NCI-H69 (cell line): ENCODE measurements at places on chromosomes 4 and X.
A peak's percentile ranks its signal among the peaks of the same experiment; 100 is the strongest.

- DNase-seq = no peak
Observed at GRCh38 chrX:110983024-110983423, 113.0 kb upstream of the PAK3 start.

GRCh38 chr4:66853845-66854244 is 691.5 kb downstream of the CENPC start:
- DNase-seq = no peak

GRCh38 chr4:80459918-80460473 is 124.5 kb downstream of the CFAP299 start:
- DNase-seq = no peak

- peak; percentile 18 for DNase-seq
Observed at GRCh38 chr4:114085611-114086345, 106.3 kb upstream of the ARSJ start.

DNA sequence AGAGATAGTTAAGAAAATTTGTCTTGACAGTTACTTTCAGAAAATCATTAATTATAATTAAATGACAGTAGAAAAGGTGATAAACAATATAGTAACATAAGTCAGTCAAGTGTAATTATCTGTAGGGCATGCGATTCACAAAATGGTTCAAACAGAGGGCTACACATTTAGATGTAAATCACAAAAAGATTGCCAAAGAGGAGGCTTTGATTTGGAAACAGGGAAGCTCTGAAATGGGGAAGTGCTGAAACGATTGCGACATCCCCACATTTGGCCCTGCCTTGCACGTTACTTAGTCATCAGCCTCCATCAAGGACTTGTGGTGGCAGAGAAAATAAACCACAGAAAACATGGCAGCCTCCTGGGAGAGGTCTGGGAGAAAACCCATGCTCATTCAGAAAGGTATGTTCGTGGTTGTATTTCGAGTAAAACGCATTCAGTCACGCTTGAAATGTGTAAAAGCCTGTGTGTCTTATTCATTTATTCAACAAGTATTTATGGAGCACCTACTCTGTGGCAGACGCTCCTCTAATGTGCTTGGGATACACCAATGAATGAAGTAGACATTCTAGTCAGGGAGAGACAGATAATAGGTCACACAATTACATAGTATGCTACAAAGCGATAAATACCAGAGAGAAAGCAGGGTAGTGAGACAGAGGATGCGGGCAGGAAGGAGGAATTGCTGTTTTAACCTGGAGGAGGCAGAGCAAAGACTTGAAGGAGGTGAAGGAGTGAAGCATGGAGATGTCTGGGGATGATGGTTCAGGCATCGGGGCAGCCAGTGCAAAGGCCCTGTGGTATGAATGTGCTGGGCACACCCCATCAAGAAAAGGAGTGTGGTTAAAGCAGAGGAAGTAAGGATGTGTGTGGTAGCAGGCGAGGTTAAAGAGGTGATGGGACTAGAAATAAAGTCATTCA is 7.8 kb downstream of the RBM47 start:
- DNase-seq = peak; percentile 5

DNA sequence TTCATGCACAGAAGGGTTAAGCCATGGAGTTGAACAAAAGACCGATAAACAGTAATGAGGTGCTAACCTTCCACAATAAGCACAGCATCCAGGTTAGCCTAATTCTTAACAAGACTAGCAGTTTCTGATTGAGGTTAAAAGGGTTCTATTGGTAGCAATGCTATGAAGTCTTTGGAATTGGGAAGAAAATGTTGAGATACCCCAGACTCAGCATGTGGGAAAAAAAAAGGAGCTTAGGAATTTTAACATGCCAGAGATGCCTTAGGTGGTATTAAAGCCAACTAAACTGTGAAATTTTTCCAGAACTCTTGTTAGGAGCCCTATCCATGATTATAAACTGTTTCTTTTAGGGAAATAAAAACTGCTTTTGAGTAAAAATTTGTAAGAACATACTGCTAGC is 391.7 kb downstream of the GABRG1 start:
- no peak for DNase-seq

DNA sequence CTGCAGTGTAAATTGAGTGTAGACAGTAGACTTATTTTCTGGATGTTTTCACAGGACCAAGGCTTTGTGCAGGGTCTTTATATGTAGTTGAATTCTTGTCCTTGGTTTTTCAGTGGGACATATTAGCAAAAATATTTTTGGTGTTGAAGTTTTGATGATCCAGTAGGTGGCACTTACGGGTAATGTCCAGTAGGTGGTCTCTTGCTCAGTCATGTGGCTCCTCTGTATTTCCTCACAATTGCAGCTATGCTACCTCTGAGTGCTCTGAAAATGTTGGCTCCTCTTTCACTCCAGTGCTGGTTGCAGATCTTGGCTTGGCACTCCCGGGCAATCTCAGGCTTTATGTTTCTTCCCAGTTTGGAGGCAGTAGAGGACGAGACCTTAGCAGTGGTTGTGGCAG is 419.8 kb upstream of the AMOT start:
- DNase-seq = no peak

DNA sequence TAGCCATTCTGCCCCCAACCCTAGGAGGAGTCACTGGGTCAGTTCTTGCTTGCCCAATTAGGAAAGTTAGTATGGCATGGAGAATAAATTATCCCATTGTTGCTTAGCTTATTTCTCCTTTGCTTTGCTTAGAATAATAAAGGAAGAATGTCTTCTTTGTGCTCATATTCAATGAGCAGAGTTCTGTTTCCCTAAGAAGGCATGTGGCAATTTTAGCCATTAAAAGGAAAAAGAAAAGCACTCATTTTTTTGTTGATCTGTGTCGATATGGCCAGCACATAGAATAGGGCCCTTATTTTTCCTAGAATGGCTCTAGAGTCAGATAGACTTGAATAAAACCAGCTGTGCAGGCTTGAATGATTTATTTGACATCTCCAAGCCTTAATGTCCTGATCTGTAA is 166.4 kb upstream of the PPARGC1A start:
- DNase-seq = no peak

DNA sequence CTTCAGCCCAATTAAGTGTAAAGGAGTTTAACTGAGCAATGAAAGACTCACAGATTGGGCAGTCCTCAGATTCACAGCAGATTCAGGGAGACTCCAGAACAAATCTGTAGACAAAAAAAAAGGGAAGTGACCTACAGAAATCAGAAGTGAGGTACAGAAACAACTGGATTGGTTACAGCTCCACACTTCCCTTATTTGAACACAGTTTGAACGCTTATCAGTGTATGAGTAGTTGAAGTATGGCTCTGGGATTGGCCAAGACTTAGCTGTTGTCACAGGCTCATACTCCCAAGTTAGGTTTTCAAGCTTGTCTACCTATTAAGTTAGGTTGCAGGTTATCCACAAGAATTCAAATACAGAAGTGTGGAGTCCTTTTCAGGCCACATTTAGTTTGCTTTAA is 112.4 kb upstream of the ELOVL6 start:
- DNase-seq = no peak

DNA sequence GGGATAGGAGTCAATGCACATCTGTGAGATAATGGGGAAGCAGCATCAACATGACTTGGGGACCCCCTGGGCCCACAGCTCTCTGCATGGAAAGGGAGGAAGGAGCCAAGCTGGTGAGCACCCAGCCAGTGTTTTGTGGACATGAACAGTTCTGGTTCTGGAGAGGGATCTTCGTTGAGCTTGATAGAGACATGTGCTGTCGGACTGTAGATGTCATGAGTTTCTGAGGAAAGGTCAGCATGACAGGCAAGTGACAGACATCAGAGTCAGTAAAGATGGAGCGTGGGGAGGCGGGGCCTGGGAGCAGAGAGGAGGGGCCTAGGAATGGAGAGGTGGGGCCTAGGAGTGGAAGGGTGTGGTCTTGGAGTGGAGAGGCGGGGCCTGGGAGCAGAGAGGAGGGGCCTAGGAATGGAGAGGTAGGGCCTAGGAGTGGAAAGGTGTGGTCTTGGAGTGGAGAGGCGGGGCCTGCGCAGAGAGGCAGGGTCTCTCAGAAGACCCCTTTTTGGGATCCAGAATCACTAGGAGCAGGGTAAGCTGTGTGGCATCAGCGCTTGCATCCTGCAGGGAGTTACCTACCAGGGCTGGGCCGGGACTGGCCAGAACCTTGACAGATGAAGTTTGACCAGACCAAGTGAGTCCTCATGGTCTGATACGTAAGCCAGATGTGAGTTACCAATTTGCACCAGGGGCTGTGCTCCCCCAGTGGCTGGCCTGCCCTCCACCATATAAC is 33.7 kb downstream of the PIGG start:
- DNase-seq = no peak

- DNase-seq = peak; percentile 91
Observed at GRCh38 chr4:172982151-172982590, 186.4 kb upstream of the GALNT7 start.

DNA sequence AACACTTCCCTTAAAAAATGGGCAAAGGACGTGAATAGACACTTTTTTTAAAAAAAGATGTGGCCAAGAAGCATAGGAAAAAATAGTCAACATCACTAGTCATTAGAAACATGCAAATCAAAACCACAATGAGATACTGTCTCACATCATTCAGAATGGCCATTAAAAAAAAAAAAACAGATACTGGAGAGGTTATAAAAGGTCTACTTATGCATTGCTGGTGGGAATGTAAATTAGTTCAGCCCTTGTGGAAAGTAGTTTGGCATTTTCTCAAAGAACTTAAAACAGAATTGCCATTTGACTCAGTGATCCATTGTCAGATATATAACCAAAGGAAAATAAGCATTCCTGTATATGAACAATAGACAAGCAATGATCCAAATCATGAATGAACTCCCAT is 352.8 kb upstream of the EPHA5 start:
- DNase-seq = no peak

- no peak for DNase-seq
Observed at GRCh38 chr4:20580907-20581306, 119.4 kb upstream of the PACRGL start.

GRCh38 chr4:145851511-145852201 is 87.0 kb downstream of the ZNF827 start:
- DNase-seq = peak; percentile 17

- DNase-seq = no peak
Observed at GRCh38 chrX:21993265-21993664, 38.9 kb upstream of the PHEX start.

DNA sequence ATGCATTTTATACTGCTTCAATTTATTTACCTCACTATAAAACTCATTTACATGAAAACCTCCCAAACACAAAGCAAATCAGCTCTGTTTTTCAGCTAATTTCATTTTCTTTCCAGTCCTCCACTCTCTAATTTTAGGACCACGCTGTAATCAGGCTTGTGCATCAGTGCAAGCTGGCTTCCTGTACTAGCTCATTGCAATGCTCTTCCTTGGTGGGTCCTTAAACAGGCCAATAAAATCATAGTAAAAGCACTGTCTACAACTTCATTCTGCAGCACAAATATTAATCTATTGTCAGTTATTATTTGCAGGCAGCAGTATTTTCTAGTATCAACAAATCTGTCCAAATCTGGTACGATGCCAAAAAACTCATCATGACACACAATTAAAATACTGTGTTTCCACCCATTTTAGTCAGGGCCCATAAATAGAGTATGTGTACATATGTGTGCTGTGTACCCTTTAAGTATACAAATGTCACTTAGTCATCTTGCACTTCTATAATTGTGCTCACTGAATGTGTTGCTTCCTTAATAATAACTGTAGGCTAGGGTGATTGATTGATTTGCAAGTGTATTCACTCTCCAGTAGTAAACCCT is 178.2 kb upstream of the HCCS start:
- peak; percentile 63 for DNase-seq

DNA sequence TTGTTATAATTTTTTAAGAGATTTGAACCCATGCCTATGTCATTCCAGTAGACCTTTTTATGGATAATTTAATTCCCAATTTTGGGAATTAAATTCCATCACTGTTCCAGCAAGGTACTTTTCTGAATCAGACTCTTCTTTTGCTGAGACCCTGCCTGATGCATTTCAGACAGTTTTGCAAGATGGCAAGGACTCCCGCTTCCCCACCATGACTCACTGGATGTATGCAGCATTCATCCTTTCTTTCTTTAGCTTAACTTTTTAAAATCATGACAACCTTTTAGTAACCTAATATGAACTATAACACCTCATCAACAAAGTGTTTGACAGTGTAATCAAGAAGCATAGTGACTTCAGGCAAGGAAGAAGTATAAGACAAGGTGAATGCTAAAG is 178.1 kb upstream of the LEF1 start:
- no peak for DNase-seq

DNA sequence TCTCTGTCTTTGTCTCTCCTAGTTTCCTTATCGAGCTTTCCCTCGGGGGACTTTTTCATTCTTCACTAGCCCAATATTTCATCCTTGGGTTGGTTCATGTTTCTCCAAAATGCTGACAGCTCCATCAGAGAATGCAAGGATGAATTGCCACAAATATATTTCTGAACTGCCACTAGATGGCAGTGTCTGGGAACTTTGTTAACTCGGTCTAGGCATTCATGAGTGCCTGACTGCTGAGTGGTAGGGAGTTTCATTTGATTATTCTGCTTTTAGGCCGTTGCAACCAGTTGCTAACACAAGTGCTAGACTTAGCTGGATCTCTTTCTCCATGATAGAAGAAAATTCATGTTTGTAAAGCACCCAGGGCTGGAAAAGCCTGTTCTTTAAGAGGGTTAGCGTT is 73.5 kb upstream of the RAP2C start:
- no peak for DNase-seq

DNA sequence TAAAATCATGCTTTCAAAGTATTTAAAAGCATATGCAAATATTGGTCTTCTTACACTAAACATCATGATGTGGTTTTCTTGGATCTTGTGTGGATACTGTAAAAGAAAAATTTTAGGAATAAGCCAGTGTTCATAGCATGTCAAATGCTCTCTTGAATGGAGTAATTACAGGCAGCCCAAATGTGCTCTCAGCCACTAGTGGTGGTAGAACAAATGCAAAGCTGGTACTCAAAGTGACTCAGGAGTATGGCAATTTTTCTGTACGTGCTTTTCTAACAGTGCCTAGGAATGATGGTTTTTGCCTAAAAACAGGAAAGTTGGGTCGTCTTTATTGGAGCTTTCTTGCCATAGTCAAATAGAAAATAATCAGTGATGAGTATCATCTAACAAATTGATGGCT is 19.9 kb downstream of the PGRMC2 start:
- DNase-seq = no peak

DNA sequence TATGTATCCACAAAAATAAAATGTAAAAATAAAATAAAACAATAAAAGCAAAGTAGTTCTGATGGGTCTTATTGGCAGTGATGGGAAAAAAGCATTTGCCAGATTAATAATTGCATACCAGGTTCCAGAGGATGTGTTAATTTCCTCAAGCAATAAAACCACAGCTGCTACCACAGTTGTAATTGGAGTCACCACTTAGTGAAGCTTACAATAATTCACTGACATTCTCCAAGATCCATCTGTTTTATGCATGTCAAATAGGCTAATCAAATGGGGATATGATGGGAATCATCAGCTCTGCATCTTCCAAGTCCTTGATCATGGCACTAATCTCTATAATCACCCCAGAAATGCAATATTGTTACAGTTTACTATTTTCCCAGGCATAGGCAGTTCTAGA is 123.5 kb upstream of the EMCN start:
- DNase-seq = peak; percentile 55
